ENCODE measurements at places on chromosomes 7 and 10. TPM values are rescaled to one million over a fixed set of nuclear protein-coding genes. Genes with fewer than 3 reads are reported as not detected.

Gene CTNNA3
- 0.58 TPM for total RNA-seq

Gene EPHA1
- total RNA-seq = 10.0 TPM

Gene RALA
- total RNA-seq = 34.1 TPM

Gene ZMIZ2
- 100 TPM for total RNA-seq

Gene ACTA2
- total RNA-seq = 10.8 TPM

Gene TACR2
- total RNA-seq = not detected

Gene HYAL4
- total RNA-seq = 0.10 TPM

Gene EGR2
- 0.67 TPM for total RNA-seq

Gene HPSE2
- total RNA-seq = not detected

Gene SERPINE1
- total RNA-seq = 0.27 TPM

Gene TRPV5
- total RNA-seq = not detected

Gene GNG11
- not detected for total RNA-seq

Gene OR2A7
- total RNA-seq = 3.5 TPM

Gene NEUROG3
- not detected for total RNA-seq

Gene CCDC3
- total RNA-seq = 0.12 TPM

Gene CFTR
- not detected for total RNA-seq

Gene NPC1L1
- total RNA-seq = not detected

Gene WDFY4
- 0.40 TPM for total RNA-seq

Gene CYP2E1
- 0.79 TPM for total RNA-seq

DNA sequence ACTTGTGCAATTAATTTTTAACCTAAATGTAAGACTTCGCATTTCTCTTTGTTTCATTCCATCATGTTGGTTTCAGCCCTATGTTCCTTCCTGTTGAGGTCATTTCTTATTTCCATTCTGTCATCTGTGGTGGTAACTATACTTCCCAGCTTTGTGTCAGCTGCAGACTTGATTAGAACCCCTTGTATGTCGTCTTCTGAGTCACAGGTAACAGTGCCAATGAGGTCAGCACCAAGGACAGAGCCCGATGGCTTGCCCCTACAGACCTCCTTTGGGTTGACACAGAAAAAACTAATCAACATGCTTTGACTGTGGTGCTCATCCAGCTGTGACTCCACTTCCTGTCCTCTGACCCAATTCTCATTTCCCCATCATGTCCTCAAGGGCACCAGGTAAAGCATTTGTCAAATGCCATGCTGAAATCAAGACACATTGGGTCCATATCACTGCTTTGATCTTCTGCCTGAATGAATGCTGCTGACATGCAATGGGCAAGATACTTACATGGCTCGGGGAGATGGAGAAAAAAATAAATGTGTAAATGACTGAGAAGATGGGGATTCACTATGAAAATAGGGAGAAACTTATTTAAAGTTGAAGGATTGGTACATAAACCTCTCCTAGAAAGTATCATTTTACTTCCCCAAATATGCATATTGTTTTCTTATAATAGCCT is 25.6 kb upstream of the CRTAC1 start:
- DNase-seq = peak; percentile 28

DNA sequence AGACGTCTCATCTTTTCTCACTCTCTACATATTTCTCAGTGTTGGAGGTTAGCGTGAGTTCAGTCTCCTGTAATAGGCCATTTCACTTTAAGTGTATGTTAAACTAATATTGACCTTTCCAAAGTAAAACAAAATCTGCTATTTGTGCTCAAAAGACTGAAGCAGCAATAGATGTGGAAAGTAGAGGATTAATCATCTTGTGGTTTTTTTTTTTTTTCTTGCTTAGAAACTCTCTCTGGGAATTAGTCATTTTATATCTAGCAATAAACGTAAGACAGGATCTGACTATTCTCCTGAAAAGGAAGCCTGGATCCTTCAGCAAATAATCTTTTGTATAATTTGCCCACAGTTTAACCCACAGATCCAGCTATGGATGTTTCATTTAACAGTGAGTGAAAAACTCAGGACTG is 81.7 kb downstream of the NRP1 start:
- no peak for DNase-seq

DNA sequence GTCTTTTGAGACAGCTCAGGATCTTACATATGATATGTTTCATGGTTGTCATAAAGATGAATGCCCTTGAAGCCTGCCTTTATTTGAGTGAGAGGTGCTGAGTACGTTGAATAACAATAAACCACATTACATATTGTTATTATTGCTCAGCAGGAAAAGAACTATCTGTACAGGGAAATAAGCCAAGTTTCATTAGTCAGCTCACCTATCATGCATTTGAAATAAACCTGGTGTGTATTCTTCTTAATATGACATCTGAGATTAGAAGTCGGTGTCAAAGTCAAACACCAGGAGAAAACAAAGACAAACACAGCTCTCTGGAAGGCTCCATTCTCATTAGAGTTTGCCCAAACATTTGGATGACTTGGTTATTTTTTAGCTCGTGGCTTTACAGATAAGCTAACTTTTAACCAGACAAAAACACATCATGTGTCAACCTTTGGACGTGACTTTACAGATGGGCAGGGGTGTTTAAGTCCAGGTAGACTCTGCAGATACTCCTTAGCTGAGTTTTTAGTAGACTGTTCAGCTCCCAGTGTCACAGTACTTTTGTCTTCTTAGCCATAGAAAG is 71.2 kb upstream of the AOAH start:
- DNase-seq = no peak

DNA sequence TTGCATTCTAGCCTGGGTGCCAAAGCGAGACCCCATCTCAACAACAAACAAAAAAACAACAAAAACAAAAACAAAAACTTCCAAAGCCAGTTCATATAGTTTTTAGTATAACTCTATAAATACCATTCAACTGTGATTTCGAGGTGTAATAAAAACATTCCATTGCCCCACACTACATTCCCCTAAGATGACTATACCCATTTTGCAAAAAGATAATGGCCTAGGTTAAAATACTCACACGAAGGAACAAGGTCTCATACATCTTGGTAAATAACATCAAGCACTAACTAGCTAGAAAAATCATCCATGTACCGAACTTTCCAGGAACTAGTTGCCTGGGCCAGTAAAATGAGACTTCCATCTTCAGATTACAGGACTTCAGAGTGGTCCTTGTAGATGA is 55.4 kb downstream of the GLI3 start:
- DNase-seq = no peak

GRCh38 chr10:79353726-79354125 is 6.5 kb downstream of the PPIF start:
- DNase-seq = no peak

- no peak for DNase-seq
Measured at GRCh38 chr7:158113321-158114025, 474.1 kb downstream of the PTPRN2 start.

- no peak for DNase-seq
Measured at GRCh38 chr7:115087437-115087836, 165.5 kb downstream of the MDFIC start.

- DNase-seq = no peak
Measured at GRCh38 chr7:13989949-13990305, 461 bp upstream of the ETV1 start.

GRCh38 chr7:128815289-128815942 is 14.8 kb upstream of the FLNC start:
- no peak for DNase-seq

DNA sequence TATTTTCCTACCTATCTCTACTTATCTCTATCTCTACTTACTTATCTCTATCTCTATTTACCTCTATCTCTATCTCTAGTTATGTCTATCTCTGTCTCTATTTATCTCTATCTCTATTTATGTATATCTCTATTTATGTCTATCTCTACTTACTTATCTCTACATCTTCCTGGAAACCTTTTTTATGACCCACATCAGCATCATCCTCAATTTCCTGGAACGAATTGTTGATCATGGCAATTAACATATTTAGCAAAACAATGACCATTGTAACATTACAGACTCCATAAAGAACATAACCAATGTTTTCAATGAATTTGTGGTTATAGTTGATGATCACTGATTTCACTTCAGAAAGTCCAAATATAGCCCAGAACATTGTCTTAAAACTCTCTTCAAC is 18.3 kb downstream of the GIMAP6 start:
- DNase-seq = no peak

GRCh38 chr10:66678521-66678920 is 247.3 kb upstream of the LRRTM3 start:
- DNase-seq = no peak

DNA sequence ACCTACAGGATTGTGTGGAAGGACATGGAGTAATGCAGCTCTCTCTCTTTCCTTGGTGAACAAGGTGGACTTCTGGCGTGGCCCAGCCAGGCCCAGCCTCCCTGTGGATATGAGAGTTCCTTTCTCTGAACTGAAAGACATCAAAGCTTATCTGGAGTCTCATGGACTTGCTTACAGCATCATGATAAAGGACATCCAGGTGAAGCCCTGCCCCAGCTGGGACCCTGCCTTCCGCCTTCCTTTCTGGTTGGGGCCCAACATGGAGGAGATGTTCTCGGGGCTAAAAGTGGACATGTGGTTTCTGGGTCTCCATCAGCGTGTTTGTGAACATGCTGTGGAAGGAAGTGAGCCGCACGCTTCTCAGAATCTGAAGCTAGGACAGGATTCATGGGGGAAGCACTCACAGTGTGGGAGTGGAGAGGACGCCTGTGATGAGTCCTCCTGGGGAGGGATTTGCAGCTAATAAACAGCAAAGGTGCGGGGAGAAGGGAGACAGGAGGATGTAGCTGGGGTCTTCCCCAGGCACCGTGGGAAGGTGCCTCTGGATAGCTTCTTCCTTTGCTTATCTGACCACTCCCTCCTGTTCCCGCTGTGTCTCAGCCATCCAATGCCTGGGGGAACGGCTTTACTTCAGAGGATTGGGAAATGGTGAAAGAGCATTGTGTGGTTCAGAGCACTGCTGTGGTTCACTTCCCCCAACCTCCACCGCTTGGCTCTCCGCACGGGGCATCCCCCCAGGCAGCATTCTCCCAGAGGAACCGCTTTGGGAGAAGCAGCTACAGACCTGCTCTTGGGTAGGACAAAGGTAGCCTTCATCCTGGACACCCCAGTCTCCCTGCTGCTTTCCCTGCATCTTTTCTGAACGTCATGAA is 5.5 kb downstream of the CPA5 start:
- DNase-seq = no peak

GRCh38 chr10:7768417-7768816 is 19.4 kb downstream of the KIN start:
- DNase-seq = no peak

- no peak for DNase-seq
Measured at GRCh38 chr10:28840971-28841370, 163.7 kb downstream of the BAMBI start.

GRCh38 chr10:108957681-108958080 is 965.6 kb downstream of the XPNPEP1 start:
- no peak for DNase-seq

GRCh38 chr10:108051218-108051617 is 886.7 kb upstream of the SORCS1 start:
- no peak for DNase-seq

DNA sequence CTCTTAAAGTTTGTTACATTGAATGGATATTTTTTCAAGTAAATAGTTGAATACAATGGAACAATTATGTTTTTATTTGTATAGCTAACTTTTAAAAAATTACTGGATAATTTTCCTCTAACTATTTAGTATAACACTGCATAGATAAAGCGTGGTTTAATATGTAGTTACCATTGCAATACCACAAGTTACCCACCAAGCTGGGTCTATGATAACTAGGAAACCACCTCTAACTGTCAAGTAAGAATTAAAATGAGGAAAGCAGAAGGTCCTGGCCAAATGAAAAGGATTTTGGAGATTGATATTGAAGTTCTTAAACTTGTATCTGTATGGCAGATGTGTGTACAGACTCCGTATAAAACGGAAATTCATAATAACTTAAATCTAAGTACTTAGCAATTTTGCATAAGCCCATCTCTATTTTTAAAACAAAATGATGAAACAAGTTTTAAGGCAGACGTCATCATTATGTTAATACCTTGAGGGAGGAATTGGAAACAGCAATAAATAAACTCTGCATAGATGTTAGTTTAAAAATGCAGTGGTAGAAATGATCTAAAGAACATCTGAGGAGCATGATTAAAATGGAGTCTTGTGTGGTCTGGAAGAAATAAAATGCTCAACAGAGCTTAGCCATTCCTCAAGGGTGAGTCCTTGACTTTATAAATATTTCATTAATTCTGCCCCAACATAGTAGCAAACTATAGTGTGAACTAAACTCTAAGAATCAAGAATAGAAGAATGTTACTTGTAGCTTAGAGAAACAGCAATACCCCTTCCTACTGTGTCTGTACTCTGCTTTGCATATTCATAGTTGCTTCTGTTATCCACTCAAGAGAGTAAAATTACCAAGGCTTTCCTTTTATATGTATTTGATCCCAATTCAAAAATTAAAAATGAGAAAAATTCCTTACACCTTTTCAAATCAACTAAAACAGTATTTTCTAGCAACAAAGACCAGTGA is 206.4 kb upstream of the FERD3L start:
- DNase-seq = no peak

- DNase-seq = no peak
Measured at GRCh38 chr10:50456719-50457118, 167.0 kb downstream of the SGMS1 start.

DNA sequence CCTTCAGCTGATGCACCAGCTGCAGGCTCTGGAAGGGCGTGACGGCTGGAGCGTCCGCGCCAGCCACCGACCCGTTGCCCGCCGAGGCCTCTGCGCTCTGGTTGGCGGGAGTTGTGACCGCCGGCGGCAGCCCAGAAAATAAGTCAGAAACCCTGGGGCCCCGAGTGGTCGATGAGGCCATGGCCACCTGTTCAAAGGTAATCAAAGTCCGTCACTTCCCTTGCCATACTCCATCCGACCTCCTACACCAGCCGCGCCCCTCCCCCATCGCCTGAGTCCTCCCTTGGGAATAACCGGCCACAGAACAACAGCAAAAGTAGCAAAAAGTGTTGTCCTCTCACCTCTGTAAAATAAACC is 406 bp downstream of the PRLHR start:
- DNase-seq = no peak

DNA sequence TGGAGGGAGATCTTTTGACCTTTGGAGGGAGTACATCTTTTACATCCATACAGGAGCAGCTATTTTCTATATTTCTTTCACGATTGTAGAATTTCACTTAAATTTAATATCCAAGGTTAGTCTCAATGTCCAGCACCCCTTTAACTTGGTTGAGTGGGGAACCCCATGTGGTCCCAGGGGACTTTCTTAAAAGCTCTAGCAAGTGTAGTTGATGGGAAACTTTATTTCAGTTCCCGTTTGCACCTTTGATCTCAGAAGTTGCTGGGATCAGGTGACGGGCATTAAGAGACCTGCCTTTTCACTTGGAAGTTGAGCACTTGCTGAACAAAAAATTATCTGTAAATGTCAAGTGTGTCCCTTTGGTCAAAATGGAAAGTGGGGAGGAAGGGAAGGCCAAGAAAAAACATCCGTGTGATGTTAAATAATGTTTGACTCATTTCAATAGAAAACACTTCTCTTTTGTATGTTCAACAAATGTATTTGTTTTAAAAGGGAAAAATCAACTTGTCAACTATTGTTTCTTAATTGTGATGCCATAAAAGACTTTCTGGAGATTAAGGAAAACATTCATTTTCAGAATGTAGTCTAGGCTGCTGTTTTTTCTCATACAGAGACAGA is 370.1 kb upstream of the GALNT17 start:
- DNase-seq = no peak

Data from activated CD4-positive, alpha-beta T cell treated with anti-CD3 and anti-CD28 coated beads, Interleukin-2, amount 10 ng/mL, durations not matched to agents 7 days and 5 days (primary cell).